Activated CD8-positive, alpha-beta T cell treated with anti-CD3 and anti-CD28 coated beads, Interleukin-2, amount 10 ng/mL, durations not matched to agents 7 days and 5 days (primary cell): ENCODE measurements at places on chromosomes 12 and 14. TPM values are rescaled to one million over a fixed set of nuclear protein-coding genes. Genes with fewer than 3 reads are reported as not detected.

AICDA gene
- not detected for total RNA-seq

PUS7L gene
- total RNA-seq = 16.8 TPM

PGF gene
- 0.21 TPM for total RNA-seq

TAS2R10 gene
- total RNA-seq = not detected

CEBPE gene
- total RNA-seq = 0.50 TPM

RPL10L gene
- not detected for total RNA-seq

RTL1 gene
- total RNA-seq = not detected

AMIGO2 gene
- total RNA-seq = 10.2 TPM

PROX2 gene
- total RNA-seq = 0.13 TPM

SVOP gene
- total RNA-seq = not detected

MYBPC1 gene
- total RNA-seq = not detected

CMA1 gene
- total RNA-seq = 0.52 TPM

FGD6 gene
- total RNA-seq = 0.50 TPM

RFLNA gene
- not detected for total RNA-seq

HECTD1 gene
- 105 TPM for total RNA-seq

SYNDIG1L gene
- not detected for total RNA-seq

SLCO1B1 gene
- total RNA-seq = not detected

TMTC2 gene
- 1.9 TPM for total RNA-seq

C12orf60 gene
- total RNA-seq = 1.5 TPM

ADAM21 gene
- not detected for total RNA-seq

AKT1 gene
- total RNA-seq = 222 TPM

ENDOU gene
- total RNA-seq = not detected

EPYC gene
- not detected for total RNA-seq

OR10AD1 gene
- total RNA-seq = not detected

CCT2 gene
- 238 TPM for total RNA-seq

IKZF4 gene
- total RNA-seq = 19.9 TPM

FICD gene
- total RNA-seq = 4.6 TPM

PSMA3 gene
- 257 TPM for total RNA-seq

PLCZ1 gene
- not detected for total RNA-seq

MRPL51 gene
- 228 TPM for total RNA-seq

NPFF gene
- not detected for total RNA-seq

MYO1A gene
- total RNA-seq = 1.3 TPM

GLS2 gene
- total RNA-seq = 1.1 TPM

SOAT2 gene
- 13.3 TPM for total RNA-seq

ERH gene
- 318 TPM for total RNA-seq
